Stimulated activated CD4-positive, alpha-beta T cell treated with anti-CD3 and anti-CD28 coated beads, Interleukin-2, amount 100 ng/mL, for 24 hours (primary cell): ENCODE measurements at places on chromosomes 3 and 15.

GRCh38 chr3:141126661-141127343 lies 75.7 kb downstream of the SPSB4 start:
- DNase-seq = no peak

DNA sequence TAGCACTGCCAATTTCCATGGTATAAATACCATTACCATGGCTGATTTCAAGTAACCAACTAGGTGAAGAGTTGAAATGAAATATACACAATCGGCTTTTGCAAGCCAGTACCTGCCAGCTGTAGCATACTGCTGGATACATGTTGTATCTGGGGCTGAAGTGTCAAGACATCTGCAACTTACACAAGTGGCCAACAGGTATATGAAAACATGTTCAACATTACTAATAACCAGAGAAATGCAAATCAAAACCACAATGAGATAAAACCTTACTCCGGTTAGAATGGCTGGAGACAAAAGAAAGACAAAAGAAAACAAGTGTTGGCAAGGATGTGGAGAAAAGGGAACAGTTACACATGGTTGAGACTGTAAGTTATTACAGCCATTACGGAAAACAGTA lies 11.6 kb downstream of the ATOSA start:
- no peak for DNase-seq

DNA sequence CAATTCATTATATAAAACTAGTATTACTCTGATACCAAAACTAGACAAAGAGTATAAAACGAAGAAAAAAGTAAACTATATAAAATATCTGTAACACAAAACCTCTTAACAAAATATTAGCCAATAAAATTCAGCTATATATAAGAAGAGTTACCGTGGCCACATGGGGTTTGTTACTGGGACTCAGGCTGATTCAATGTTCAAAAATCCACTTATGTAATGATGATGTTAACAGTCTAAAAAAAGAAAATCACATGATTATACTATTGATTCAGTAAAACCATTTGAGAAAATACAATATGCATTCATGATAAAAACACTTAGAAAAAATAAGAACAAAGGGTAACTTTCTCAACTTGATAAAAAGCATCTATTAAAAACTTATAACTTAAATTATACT lies 18.3 kb downstream of the P2RY1 start:
- no peak for DNase-seq

DNA sequence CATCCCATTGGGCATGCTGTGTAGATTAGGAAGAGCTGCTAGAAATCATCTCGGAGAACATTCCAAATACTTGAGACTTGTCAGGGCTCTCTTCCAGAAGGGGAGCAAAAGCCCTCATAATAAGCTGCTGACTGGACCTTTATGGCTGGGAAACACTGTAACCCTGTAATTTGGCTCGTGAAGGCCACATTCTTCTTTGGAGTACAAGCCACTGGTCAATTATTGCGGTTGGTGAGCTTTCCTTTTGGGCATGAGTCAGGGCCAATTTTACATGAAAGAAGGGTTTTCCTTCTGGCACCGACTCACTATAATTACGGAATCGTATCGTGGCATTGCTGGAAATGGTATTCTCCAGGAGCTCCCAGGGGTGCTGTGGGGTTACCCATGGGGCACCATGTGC lies 434.5 kb upstream of the RGMA start:
- DNase-seq = no peak

DNA sequence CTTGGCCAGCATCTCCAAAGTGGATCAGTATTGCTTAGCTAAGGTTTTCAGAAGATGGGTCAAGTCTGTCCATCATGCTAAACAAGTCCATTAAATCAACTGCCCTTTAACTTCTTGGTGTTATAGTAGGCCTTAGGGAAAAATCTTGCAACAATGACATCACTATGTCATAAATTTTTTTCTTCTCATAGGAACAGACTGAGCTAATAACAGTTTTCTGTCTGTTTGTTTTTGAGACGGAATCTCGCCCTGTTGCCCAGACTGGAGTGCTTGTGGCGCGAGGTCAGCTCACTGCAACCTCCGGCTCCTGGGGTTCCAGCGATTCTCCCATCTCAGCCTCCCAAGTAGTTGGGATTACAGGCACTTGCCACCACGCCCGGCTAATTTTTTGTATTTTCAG lies 94.2 kb downstream of the EFL1 start:
- no peak for DNase-seq

- no peak for DNase-seq
Measured at GRCh38 chr3:30183421-30183820, 423.0 kb upstream of the TGFBR2 start.

DNA sequence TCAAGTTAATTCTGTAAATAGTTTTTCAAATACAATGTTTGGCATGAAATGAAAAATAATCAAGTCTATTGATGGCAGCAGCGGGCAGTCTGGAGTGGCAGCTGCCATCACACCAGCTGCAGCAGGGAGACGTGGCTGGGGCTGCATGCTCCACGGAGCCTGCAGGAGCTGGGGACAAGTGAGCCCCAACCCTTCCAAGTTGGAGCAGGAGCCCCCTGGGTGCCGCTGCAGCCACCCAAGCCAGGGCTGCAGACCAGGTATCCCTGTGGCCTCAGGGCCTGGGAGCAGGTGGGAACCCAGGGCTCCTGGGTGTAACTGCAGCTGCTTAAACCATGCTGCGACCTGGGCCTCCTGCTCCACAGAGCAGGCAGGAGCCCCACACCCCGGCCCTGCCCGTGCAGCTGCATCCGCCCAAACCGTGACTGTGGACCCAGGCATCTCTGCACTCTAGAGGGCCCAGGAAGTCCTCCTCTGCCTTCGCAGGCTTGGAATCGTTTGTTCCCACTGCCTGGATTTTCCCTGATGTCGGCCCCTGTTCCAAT lies 257.4 kb downstream of the PLOD2 start:
- DNase-seq = no peak

GRCh38 chr3:111302063-111302462 lies 230.4 kb downstream of the NECTIN3 start:
- no peak for DNase-seq

GRCh38 chr3:127069814-127070440 lies 87.0 kb downstream of the PLXNA1 start:
- no peak for DNase-seq

- DNase-seq = no peak
Measured at GRCh38 chr15:44593042-44593736, 56.2 kb downstream of the EIF3J start.

DNA sequence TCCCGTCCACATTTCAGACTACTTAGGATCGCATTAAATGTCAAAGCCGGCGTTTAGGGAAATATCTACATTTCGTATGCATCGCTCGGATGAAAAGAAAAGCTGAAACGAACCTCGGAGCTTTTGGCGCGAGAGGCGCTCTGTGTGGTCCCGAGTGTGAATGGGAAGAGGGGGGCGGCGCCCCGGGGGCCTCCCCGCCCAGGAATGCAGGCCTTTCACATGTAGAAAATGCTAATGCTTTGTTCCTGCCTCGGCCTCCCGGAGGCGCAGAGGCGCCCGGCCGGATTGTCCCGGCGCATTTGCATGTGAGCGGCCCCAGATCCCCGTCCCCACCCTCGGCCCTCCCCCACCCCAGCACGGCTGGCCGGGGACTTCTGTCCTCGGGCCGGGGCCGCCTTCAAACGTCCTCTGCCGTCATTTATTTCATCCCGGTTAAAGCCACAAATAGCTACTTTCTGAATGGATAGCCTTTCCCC lies 37.0 kb upstream of the TRIM71 start:
- DNase-seq = peak; percentile 32

DNA sequence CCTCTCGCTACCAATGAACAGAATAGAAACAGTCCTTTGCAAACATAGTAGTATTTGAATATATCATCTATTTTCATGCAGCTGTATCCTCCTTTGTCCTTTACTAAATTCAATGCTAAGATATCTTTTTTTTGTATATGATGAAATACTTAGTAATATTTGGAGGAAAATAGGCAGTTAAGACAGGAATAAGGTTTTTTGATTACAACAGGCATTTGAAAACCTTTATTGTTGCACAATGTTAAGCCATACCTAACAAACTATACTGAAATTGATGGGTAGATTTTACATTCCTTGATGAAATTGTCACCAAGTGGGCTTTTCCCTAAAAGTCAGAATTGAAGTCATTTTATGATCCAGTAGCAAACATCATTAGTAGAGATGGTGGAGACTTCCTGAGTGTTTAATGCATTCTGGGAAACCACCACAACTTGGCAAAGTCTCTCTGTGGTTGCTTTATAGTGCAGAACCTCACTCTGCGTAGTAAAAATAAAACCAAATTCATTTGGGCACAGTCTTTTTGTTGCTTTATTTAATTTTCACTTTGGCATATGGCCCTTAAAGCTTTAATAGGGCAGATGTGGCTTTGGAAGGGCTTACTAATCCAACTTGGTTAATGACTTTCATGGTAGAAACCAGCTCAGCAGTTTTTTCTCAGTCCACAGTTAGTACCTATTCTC lies 216.0 kb downstream of the DIPK2A start:
- DNase-seq = no peak

DNA sequence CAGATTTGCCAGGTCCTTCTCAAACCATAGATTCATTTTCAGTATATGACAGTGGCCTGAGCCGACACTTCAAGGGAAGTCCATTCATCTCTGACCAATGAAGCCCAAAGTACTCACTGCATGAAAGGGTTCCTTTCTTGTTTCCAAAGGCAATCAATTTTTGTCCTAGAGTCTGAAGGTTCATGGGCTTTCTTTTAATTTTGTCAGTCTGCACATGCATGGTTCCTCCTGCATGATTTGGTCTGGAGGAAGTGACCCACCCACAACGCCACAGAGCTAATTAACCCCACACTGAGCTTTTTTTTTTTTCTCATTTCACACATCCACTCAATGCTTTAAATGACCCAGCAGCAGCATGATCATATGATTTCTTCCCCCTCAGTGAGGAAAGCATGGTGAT lies 216.4 kb downstream of the TIGIT start:
- DNase-seq = no peak

GRCh38 chr15:75436881-75437280 lies 14.6 kb downstream of the SIN3A start:
- no peak for DNase-seq

DNA sequence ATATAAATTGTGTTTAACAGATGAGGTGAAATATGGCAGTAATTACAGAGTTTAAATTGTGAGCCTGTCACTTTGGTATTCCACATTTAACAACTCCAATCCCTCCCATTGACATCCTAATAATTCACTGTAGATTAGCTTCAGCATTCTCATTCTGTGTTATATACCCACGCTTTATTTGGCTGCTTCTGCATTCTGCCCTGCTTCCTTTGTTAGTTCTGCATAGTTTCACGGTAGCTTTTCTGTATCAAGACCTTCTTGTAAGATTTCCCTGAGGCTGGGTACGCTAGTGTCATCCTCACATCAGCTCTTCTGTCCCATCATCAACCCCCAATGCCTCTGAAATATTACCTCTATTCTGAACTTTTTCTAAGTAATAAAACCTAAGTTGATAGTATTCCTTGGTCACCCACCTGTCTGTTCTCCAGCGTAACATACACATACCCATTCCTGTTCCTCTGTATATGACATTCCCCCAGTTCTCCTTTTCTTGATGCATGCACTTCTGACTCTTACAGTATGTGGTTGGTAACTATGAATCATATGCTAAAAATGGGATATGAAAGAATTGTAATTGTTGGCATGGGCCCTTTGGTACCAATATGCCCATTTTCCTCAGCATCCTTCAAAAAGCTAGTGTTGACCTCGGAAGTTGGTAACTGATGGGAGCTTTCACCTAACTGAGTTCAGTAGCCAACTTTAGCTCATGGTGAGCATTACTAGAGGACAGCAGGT lies 171.2 kb downstream of the KLHL25 start:
- no peak for DNase-seq

- DNase-seq = no peak
Measured at GRCh38 chr3:54621184-54621583, 306.7 kb downstream of the LRTM1 start.

- no peak for DNase-seq
Measured at GRCh38 chr3:69342074-69342473, 43.8 kb downstream of the FRMD4B start.

GRCh38 chr3:129310111-129311011 lies 31.7 kb downstream of the HMCES start:
- DNase-seq = no peak

DNA sequence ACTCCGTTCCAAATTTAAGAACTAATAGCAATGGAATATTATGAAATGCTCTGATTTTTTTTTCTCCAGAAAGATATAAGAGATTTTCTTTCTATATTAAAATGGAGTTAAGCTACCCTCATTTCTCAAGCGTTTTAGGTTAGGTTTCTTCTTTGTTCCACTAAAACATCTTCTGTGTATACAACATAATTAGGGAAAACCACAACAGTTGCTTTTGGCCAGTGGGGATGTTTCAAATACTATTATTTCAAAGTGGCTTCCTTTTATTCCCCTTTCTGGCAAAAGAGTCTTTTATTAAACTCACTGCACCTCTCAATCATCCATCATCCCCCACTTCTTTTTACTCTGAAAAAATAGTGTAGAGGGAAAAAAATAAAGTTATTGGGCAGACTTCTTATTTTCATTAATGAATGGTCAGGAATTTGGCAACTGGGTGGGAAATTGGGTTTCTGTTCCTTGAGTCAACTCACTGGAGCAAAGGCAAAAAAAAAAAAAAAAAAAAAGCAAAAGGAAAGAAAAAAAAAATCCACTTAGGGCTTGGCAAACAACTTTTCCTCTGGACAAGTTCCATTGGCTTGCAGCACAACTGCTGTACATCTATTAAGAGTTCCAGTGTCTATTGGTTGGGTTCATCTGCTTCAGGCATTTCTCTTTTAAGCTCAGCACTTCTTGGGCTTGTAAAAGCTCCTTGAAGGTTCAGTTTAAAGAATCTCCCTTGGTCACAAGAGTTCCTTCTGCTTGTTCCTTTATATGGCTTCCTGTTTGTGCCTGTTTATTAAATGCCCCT lies 963.4 kb downstream of the ROBO1 start:
- DNase-seq = no peak

- DNase-seq = no peak
Measured at GRCh38 chr15:86610038-86610437, 530.4 kb downstream of the AGBL1 start.
